ENCODE measurements at places on chromosomes 11 and 22.
A peak's percentile ranks its signal among the peaks of the same experiment; 100 is the strongest.

DNA sequence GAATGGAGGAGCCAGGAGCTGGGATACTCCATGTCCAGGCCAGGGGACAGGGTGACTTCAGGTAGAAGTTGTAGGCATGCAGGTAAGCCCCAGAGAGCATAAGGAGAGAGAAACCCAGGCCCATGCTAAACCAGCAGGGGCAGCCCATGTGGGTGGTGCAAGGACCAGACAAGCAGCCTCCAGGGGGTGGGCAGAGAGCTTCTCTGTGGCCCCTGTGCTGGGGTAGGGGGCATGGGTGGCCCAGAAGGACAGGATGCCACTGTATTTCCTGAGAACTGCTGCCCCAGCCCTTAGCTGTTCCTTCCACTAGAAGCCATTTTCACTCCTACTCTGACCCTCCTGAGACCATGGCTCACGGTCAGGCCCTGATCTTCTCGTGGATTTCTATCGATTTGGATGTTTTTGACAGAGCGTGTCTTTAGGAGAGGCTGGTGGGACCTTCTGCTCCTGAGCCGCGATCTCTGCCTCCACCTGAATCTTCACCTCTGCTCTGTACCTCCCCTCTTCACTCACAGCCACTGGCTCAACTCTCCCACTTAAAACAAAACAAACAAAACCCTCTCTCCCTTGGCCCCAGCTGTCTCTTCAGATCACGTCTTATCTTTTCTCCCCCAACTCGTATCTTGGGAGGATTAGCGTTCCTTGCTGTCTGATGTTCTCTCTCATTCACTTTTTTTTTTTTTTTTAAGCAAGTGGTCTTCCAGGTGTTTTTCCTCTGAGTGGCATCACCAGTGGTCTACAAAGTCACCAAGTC lies 112.2 kb downstream of the NECTIN1 start:
- no peak for DNase-seq

GRCh38 chr11:125182573-125182972 lies 18.0 kb downstream of the PKNOX2 start:
- DNase-seq = no peak

- DNase-seq = peak; percentile 41
Observed at GRCh38 chr22:39234472-39234787, 10.4 kb downstream of the PDGFB start.

GRCh38 chr11:88655196-88655595 lies 317.7 kb upstream of the CTSC start:
- DNase-seq = no peak

GRCh38 chr22:41289671-41290070 lies 3.7 kb upstream of the RANGAP1 start:
- DNase-seq = no peak

DNA sequence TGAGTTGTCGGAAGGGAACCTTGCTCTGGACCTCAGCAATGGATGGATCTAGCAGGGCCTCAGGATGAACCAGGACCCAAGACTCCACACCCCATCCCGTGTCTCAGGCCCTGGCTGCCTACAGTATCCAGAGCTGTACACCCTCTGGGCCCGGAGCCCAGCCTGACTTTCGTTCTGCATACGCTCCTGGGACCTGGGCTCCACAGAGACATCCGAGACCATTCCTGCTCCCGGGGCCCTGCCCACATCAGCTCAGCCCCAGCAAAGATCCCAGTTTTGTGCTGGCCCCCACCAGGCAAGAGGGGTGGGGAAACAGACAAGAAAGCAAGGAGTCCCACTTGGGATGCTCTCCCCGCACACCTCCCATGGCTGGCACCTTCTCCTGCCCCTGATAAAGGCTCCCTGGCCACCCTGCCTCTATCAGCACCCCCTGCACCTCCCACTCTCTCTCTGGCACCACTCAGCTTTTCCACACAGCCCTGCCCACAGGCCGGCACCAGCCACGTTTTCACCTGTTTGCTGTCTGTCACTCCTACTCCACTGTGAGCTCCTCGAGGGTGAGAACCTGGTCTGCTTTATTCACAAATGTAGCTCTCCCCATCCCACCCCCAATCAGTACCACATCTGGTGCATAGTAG lies 64.5 kb upstream of the TCF20 start:
- DNase-seq = no peak

GRCh38 chr22:42805016-42805997 lies 51.8 kb downstream of the ARFGAP3 start:
- no peak for DNase-seq

DNA sequence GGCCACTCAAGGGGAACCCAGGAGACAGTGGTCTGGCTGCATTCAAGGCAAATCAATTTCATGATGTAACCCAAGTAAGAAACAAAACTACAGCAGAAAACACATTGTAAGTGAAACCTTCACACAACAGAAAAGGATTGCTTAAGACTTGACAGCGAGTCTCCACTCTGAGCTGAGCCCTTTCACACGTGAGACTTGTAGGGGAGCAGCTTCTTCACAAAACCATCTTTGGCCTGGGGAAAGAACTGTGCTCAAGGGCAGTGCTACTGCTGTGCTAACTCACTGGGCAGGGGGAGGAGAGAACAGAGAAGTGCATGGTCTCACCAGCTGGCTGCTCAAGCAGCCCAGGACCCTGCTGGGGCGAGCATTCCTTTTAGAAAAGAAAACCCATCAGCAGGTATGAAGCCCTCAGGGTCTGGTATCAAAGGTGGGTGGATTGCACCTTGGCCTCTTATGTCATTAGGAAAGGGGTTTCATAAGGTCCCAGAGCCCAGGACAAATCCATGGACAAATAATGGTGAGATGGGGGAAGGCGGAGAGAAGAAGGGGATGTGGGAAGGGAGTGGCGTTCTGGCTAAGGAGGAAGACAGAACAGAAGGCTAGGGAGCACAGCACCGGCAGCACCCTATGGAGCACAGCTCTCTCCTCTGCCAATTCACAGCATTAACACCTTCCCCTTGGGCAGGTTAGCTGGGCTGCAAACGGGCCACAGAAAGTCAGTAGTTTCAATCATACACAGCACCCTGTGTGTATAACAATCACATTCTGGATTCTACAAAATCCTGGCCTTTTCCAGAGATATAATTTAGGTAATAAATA lies 20.6 kb upstream of the RAPSN start:
- peak; percentile 89 for DNase-seq

DNA sequence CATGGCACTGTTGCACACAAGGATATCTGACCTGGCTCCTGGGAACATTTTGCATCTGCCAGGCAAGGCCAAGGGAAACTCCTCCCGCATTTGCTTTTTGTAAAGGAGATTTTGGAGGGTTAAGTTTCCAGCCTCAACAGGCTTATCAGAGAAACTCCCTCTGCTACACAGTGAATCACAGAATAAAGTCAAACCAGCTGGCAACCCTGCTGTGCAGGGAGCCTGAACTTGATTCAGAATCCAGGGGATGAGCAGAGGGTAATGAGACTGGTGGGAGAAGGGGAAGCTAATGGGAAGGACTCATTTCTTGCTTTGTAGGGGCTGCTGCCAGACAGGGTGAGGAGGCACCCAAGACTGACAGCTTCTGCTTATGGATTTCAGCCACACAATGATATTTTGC lies 185.3 kb upstream of the ISX start:
- no peak for DNase-seq

- DNase-seq = no peak
Observed at GRCh38 chr11:97890466-97890865, 1130.3 kb upstream of the CNTN5 start.

GRCh38 chr11:63547061-63547460 lies 10.5 kb downstream of the PLAAT4 start:
- DNase-seq = no peak

DNA sequence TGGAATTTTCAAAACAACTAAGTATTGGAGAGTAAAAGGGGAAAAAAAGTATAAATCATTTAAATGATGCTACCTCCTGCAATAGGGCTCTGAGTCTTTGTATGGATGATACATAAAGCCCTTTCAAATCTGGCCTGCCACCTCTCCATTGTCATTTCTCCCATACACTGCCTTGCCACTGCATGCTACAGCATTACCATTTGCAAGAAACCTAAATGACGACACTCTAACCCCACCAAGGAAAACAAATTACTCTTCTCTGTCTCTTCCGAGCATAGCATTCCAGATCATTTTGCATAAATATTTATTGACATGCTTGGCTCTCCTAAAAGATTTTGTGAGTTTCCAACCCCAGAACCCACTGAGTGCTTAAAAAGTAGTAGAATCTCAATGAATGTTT lies 34.5 kb upstream of the PRSS23 start:
- DNase-seq = no peak

GRCh38 chr11:114027391-114027790 lies 32.1 kb upstream of the ZBTB16 start:
- no peak for DNase-seq

DNA sequence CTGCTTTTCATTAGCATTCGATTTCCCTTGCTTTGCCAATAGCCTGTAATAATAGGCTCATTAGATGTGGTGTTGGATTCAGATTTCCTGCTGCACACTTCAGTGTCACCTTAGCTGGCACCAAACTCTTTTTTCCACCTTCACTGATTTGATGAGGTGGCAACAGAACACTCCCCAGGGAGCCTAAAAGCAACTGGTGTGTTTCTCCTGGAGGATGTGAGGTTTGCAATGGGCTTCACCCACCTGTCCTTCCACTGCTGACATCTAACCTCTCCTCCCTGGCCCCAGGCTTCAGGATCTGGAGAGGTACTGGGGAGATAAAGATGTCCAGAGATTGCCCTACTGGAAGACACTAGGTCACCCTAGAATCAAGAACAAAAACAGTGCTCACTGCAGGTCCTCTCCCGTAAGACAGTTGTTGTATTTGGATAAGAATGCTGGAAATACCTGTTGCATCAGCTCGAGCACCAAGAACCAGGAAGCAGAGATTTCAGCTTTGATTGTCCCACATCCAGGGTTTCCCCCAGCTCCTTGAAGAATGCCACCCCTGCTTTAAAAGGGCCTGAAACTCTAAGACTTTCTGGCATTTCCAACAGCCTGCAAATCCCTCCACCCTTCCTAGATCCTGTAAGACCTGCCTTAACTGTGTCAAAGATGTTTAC lies 96.9 kb downstream of the SLC1A2 start:
- no peak for DNase-seq

GRCh38 chr11:57491371-57492061 lies 24.0 kb downstream of the SLC43A1 start:
- DNase-seq = no peak

- DNase-seq = no peak
Observed at GRCh38 chr11:94526645-94527438, 14.6 kb downstream of the C11orf97 start.
